ENCODE measurements at places on chromosomes 12 and 14. TPM values are rescaled to one million over a fixed set of nuclear protein-coding genes. Genes with fewer than 3 reads are reported as not detected.

DNA sequence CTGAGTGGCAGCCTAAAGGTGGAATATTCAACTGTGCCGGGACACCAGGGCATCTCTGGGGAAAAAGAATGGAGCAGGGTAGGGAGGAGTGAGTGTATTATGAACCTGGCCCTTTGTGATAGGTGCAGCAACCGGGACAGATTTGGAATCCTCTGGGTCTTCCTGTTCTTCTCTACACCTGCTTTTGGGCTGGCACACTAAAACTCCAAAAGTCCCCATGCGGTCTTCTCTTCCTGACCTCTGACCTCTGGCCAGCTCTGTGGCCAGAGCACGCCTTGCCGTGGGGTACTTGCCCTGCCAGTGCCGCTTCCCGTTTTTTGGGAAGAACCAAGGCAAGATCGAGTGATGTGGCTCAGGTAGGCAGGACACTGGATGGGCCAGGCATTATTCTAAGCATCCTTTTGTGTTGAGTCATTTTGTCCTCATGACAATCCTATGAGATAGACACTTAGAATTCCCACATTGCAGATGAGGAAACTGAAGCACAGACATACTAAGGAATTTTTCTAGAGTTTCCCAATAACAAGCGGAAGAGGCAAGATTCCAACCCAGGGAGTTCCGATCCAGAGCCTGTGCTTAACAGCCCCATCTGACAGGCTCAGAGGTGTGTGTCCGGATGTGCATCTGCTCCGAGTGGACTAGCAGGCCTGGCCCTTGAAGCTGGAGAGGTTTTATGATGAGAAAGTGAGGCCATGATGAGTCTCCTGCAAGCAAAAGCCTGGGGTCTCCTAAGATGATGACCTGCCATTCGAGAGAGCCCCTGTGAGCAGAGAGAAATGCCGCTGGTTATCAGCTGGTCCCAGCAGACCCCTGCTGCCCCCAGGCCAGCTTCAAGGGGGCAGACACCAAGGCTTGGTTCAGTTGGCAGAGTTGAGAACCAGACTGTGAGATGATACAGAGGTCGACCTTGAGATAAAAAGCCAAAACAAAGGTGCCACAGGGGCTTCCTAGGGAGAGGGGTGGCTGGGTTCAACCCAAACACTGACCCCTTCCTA, 67.9 kb upstream of the ESRRB start:
- no peak for DNase-seq

DNA sequence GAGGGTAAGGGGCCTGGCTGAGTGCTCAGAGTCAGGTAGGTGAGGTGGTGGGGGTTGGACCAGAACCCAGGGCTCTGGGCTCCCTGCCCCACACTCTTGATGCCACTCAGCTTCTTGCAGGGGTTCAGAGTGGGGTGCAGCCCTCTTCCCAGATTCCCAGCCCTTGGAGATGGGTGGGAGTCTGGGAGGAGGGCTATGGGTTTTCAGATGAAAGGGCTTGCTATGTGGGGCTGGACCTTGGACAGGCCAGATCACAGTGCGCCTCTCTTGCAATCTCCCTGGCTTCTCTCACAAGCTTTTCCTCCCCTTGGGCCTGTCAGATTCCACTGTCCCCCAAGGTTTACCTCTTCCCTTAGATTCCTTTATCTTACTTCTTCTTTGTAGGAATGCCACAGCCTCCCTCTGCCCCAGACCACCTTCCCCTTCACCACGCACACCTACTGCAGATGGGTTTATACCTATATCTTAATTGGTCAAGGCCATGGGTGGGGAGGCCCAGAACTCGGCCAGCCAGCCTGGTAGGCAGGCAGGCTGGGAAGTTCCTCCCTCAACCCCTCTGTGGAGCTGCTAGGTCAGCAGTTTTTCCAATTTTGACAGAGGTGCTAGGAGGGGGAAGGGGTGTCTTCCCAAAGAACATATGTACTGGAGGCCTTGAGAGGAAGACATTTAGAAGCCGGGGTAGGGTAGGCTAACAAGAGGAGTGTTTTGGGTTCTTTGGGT, 1.4 kb downstream of the NYNRIN start:
- DNase-seq: no peak

- DNase-seq: no peak
Observed at GRCh38 chr12:127041985-127042625, 1224.9 kb upstream of the TMEM132C start.

DNA sequence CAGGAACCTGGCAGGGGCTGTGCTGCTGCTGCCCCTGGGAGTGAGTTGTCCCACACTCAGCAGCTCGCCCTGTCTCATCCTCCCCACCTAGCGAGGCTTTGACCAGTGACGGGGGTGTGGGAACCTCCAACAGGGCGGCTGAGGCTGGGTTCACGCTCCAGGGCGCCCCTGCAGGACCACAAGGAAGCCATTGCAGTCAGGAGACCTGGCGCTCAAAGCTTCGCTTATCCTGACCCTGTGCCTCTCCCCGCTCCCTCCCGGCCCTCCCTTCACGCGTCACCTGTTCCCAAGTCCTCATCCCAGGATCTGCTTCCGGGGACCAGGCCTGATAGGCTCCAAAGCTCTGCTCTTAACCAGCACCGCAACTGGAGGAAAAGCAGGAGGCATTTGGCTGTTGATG, 272.0 kb upstream of the SFSWAP start:
- no peak for DNase-seq

DNA sequence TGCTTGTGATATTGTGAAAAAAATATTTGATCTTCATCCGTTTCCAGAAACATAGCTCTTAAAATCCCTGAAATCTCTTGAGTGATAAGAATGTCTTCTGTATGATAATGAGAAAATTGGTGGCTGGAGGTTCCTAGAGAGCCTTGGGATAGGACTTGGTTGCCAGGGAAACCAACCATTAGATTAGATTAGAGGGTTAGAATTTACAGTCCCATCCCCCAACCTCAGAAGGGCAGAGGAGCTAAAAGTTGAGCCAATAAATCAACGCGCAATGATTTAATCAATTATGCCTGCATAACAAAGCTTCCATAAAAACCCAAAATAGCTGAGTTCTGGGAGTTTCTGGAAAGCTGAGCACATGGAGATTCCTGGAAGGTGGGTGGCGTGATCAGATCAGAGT, 10.6 kb downstream of the SEL1L start:
- DNase-seq: no peak

GRCh38 chr14:56811593-56812363, 1.5 kb upstream of the OTX2 start:
- no peak for DNase-seq

GRCh38 chr12:50695961-50696360, 67.9 kb upstream of the ATF1 start:
- no peak for DNase-seq

DNA sequence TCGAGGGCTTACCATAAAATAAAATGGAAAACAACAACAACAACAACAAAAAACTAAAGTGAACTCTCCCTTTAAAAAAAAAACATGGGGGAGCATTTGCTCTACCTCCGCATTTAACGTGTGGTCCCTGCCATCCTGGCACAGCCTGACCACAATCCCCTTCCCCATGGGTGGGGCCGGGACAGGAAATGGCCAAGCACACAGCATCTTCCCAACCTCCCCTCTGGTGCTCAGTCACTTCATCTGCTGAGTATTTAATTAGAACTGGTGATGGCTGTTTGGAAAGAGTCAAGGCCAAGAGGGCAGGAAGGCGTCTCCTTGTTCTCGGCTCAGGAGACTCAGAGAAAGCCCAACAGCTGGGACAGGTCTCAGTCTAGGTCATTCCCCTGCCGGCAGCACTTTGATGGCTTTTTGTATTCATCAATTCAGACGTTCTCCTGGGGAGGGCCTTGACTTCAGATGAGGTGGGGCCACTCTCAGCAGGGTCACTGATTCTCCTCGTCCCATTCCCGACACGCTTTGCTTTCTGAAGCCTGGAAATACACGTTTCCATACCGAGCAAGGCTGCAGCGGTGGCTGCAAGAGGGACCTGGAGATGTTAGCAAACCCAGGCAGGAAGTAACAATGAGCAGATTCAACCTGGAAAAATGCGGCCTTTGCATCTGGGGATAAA, 44.4 kb downstream of the ANO2 start:
- no peak for DNase-seq

GRCh38 chr14:76717508-76718290, 43.6 kb upstream of the VASH1 start:
- no peak for DNase-seq

DNA sequence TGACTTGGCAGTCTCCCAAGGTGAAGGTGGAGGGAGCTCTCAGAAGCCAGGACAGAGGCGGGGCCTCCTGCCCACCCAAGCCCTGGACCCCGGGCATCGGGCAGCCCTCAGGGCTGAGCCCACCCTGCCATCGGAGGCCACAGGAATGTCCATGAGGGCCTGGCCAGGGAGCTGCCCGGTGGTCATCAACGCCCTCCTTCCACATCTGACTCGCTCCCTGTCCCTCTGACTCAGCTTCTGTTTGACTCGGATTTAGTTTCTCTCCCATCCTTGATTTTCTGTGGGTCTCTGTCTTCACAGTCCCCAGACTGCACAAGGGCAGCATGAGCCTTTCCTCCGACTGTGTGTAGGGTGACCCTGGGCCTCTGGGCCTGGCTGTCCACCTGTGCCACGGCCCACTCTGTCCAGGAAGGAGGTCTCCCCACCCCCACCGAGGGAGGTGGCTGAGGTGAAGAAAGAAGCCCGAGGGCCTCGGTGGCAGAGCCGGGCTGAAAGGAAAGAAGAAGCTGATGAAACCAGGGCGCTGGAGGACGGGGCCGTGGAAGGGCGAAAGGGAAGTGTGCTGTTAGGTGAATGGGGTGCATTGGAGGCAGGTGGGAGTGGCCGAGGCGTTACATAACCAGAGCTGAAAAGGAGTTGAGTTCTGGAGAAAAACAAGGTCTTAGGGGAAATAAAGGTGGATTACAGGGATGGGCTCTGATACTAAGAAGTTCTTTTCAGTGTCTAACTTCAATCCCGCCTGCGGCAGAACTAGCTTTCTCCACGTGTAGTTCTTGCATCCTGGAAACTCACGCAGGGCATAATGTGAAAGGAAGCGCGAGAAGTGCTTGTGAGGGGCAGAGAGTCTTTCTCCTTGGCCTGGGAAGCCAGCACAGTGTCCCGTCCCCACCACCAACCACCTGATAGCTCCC, 16.7 kb upstream of the TMEM106C start:
- DNase-seq: no peak

DNA sequence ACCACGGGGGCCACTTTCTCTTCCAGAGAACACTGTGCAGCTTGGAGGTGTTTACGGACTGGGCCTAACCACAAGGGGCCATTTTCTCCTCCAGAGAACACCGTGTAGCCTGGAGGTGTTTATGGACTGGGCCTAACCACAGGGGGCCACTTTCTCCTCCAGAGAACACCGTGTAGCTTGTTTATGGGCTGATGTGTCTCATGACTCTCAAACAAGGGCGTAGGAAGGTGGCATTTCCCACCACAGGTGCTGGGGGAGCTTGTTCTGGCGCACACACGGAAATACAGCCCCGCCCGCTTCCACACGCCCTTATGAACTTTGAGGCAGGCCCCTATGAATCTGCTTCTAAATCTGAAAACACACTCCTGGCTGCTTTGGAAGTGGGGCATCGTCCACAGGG, 174.6 kb upstream of the SFSWAP start:
- no peak for DNase-seq

- no peak for DNase-seq
Observed at GRCh38 chr14:74546416-74546815, 52.9 kb downstream of the ISCA2 start.

- DNase-seq: no peak
Observed at GRCh38 chr14:35959835-35960234, 133.7 kb downstream of the BRMS1L start.

- no peak for DNase-seq
Observed at GRCh38 chr12:67640863-67641262, 7.7 kb upstream of the DYRK2 start.

DNA sequence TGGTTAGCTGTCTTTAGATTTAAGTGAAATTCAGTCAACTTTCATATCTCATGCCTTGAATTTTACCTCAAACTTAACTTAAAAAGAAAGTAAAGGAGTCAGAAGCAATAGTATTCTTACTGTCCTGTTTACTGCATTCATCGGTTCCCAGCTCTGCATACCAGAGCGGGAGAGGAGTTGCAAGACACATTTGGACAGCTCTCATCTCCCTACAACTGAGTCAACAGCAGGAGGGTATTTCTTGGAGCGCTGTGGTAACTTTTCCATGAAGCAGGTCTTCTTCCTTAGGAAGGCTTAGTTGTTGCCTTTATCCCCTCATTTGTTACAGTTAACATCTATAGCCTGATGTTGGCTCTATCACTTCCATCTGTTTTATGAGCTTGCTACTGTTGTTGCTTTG, 65.1 kb downstream of the TRMT5 start:
- DNase-seq: no peak

DNA sequence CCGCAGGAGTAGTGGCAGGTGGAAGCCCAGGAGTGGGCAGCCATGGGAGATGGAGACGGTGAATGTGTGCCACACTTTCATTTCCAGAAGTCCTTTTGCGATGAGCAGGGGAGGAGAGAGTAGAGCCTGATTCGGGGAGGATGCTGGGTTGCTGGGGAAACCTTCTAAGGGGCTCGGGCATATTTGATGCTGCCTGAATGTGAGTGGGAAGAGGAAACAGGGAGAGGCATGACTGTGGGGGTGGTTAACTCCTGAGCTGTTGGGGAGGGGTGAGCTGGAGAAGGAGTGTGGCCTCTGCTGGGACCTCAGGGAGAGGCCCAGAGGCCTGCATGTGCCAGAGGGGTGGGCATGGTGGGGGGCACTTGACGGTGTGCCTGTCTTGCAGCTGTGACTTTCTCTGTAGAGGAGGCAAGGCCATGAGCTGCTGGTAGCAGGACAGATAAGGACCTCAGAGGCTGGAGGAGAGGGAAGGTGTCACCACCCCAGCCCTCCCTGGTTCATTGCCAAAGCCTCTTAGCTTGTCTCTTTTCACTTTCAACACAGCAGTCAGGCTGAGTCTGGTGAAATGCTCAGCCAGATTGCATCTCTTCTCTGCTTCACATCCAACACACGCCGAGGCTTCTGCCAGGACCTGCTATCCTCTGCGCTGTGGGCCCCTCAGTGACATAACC, 11.4 kb downstream of the GLT1D1 start:
- DNase-seq: no peak

DNA sequence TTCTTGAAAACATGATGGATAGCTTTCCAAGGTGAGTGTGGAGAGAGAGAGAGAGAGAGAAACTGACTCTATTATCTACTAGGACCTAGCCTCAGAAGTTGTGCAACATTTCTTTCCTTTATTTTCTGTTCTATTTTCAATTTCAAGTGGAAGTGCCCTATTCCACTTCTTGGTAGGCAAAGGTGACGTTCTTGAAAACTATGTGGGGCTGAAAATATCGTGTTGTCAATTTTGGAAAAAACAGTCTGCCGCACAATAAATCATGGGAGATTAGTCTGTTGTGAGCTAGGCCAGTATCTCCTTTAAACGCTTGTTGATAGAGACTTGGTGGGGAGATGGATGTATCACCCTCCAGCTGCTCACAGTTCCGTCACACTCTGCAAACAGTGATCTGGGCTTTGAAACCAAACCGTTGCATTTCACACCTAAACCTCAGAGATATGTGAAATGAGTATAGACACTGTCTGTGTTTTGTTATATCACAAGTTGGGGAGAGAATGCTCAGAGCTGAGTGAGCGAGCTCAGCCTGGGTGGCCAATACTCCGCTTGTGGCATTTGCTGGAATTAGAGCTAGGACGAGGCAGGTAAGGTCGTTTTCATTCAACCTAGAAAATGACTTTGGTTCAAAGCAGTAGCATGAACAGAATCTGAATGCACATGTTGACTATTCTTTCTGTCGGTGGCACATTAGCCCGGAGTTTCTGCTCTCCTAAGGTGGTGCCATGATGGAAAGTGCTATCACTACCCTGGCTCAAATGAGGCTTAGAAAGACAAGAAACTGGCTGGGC, 75.1 kb upstream of the ST8SIA1 start:
- DNase-seq: no peak

PLA2G1B gene
- total RNA-seq: not detected

STRAP gene
- 136 TPM for total RNA-seq

COX8C gene
- not detected for total RNA-seq

GLS2 gene
- 4.4 TPM for total RNA-seq

SERPINA3 gene
- total RNA-seq: not detected

CFAP73 gene
- total RNA-seq: 0.98 TPM

GLIPR1L1 gene
- not detected for total RNA-seq

P2RX2 gene
- not detected for total RNA-seq
